Spinal cord (tissue), 10 donors: ENCODE measurements at places on chromosomes 16 and 17.

DNA sequence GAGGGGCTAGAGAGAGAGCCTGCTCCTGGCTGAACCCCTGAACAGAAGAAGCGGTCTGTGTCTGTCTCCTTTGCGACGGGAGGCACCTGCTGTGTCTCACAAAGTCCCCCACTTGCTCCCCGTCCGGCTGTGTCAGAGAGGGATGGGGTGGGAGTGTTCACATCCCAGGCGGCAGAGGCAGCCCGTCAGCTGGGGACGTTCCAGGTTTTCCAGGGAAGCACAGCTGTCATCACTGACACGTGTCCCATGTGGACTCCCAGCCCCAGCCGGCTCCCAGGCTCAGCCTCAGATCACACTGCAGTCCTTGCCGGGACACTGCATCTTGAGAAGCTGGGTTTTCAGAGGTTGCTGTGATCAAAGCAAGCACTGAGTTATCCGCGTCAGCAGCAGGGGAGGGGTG, 1.6 kb downstream of the TELO2 start:
- no peak for DNase-seq

DNA sequence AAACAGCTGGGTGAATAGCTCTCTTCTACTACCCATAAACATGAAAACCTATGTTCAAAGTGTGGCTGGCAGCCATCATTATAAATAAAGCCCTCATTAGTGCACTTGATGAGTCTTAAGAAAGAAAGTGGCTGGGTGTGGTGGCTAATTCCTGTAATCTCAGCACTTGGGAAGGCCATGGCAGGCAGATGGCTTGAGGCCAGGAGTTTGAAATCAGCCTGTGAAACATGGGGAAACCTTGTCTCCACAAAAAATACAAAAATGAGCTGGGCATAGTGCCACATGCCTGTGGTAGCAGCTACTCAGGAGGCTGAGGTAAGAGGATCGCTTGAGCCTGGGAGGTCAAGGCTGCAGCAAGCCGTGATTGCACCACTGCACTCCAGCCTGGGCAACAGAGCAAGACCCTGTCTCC, 28.3 kb upstream of the APPBP2 start:
- DNase-seq, result no peak

DNA sequence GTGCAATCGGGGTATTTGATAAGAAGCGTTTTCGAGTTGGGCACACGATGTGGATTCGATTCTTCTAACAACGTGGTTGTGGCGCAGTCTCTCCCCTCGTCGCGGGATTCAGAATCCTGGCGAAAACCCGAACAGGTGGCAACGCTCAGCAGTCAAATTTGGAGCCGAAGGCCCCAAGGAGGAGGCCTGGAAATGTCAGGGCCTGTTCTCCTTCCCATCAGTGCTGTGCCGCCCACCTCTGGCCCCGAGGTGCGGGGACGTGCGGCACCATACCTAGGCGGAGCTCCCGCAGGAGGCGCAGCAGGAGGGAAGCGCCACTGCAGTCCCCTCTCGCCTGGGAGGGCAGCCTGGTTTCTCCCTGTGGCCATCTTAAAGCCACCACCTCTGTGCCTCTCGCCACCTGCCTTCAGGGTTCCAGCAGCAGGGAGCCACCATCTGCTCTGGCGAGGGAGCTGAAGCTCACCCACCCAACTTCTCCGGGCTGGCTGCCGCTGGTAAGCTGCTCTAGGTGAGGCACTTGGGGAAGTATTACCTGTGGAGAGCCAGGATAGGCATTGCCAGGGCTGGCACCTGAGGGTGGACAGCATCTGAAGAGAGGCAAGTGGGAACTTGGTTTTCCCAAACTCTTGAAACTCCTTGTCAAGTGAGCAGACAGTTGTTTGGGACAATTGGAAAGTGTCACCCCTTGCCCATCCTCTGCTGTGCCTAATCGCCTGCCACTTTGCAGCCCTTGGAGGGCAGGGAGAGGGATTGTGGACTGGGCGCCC, 2.6 kb upstream of the AATF start:
- DNase-seq, result no peak

DNA sequence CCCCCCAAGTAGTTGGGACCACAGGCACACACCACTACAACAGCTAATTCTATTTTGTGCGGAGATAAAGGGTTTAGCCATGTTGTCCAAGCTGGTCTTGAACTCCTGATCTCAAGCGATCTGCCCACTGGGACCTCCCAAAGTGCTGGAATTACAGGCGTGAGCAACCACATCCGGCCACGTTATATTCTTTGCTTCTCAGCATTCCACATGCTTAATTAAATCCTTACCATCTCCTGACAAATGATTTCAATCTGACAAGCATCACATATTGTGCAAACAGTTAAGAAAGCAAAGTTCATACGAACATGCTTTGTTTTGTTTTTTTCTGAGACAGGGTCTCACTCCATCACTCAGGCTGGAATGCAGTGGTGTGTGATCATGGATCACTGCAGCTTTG, 18.2 kb downstream of the HIGD1B start:
- no peak for DNase-seq

- DNase-seq, result peak; percentile 98
These were observed at the start of gene NBR1 for GRCh38 chr17:43170766-43171585. Gene NBR1 (plus strand): TSS chr17:43171214. CDS start chr17:43175800, 4,586 bp downstream.
